Stimulated activated CD4-positive, alpha-beta T cell treated with anti-CD3 and anti-CD28 coated beads, TNF-alpha, amount 100 ng/mL, for 4 hours (primary cell): ENCODE measurements at places on chromosomes 4 and X.

GRCh38 chr4:135191596-135191995 is 990.0 kb upstream of the PABPC4L start:
- DNase-seq: no peak

DNA sequence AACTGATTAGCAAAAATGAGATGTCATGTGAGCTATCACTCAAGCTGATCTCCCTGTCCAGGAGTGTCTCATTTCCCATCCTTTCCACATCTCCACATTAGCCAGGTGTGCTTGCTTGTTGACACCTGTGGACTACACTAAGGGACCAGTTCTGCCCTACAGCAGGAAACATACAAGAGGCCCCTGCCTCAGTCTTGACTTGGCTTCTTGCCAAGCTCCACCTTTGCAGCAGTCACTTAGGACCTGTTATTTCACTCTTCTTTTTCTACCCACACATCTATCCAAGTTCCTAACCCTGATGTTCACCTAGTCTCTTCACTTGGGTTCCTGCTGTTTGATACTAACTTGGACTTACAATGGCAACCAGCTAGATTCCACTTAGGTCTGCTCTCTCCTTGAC is 13.2 kb downstream of the FRMD7 start:
- DNase-seq: no peak

- DNase-seq: no peak
Observed at GRCh38 chrX:107978707-107979307, 3.4 kb downstream of the TEX13B start.

DNA sequence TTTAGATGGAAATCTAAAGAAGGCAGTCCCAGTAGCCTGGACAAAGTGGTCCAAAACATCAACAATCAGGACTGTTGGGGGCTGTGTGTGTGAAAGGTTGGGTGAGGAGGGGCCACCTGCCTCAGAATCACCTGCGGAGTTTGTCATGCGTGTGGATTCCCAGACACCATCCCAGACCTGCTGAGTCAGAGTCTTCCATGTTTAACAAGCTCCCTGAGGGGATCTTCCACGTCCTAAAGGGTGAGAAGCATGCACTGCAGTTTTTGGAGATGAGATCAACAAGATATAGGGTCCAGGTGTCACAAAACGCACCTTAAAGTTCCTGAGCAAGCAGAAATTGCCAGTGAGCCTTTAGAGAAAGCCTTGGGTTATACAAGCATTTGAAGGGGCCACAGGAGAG is 207.0 kb upstream of the FAM9B start:
- no peak for DNase-seq

DNA sequence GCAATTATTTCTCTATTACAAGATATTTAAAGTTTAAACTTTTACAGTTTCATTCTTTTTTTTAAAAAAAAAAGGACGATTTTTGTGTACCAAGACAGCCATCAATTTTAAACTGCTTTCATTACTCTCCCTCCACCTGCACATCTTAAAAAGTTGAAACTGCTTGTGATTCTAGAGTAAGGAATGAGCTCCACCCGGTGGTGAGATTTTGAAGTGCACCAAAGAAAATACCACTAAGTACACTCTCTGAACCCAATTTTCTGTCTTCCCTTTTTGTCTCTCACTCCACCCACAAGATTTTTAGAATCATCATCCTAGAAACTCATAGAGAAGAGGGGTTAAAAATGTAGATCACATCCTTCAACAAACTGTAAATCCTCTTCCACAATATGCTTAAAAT is 91.3 kb upstream of the WDR44 start:
- DNase-seq: no peak

DNA sequence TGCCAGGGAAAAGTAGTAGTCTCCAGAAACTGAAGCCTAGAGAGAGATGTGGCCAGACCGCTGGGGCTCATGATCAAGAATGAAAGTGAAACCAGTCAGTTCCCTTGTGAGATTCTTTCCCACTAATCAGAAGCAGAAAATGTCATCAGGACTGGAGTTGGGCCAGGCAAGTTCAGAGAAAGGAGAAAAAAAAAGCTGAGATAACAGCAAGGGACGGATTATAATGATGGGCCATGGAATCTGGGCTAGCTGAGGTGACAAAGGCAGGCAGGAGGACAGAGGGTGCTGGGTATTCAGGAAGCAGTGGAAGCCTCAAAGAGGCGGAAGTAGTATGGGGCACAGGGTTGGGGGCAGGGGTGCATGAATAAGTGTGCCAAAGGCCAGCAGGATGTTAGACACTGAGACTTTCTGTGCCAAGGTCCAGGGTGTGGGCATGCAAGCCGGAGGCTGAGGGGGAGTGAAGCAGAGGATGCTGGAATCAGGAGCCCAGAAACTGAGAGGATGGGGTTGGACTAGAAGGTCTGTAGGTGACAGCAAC is 2.5 kb downstream of the CXorf38 start:
- no peak for DNase-seq

DNA sequence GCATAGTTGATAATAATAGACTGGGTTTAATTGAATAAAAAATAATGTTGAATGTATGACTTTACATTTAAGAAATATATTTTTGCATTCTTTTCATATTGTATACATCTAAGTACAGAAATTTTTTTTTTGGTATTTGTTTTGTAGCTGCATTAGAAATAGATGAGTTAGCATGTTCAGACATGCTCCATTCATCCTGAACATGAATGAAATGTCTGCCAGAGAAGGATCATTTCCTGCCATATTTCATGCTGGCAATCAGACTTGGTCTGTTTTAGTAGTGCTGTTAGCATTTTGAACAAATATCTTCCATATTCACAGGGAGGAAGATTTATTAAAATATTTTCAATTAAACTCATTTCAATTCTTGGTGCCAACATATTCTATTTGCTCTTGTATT is 98.9 kb downstream of the FRMPD4 start:
- DNase-seq: no peak

DNA sequence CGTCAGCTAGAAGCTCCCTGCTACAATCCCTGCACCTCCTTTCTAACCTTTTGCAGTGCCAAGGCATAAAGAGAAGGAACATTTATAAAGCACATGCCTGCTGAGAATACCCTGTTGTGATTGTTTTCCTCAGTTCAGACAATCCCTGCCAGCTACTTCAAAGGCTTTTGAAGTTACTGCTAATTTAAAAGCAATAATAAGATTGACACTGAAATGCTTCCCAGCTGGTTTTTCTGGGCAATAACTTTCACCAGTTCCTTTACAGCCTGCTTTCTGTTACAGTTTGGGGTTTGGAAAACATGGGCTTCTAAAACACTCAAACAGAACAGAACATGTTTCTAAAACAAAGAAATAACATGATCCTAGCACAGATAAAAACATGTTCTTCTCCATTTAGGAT is 232.3 kb upstream of the CPEB2 start:
- DNase-seq: no peak

DNA sequence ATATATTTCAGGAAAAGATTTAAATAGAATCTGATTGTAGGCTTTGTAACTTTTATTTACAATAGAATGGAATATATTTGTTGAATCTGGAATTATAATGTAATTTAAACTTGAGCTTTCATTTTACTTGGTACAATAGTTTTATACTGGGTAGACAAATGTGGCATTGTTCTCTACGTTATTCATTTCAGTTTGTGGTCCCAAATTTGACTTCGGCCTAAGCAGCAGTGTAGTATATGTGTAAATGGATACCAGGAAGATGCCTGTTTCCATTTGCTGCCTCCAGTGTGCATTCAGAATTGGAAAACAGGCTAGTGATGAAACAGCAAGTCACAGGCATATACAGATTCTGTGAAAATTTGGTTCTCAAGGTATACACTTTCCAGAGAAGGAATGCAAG is 77.8 kb downstream of the CLDN22 start:
- no peak for DNase-seq

- no peak for DNase-seq
Observed at GRCh38 chr4:124243671-124244366, 468.7 kb downstream of the ANKRD50 start.

GRCh38 chr4:183284965-183285364 is 35.1 kb downstream of the CLDN22 start:
- no peak for DNase-seq

- DNase-seq: no peak
Observed at GRCh38 chrX:17501746-17502145, 126.7 kb downstream of the NHS start.

DNA sequence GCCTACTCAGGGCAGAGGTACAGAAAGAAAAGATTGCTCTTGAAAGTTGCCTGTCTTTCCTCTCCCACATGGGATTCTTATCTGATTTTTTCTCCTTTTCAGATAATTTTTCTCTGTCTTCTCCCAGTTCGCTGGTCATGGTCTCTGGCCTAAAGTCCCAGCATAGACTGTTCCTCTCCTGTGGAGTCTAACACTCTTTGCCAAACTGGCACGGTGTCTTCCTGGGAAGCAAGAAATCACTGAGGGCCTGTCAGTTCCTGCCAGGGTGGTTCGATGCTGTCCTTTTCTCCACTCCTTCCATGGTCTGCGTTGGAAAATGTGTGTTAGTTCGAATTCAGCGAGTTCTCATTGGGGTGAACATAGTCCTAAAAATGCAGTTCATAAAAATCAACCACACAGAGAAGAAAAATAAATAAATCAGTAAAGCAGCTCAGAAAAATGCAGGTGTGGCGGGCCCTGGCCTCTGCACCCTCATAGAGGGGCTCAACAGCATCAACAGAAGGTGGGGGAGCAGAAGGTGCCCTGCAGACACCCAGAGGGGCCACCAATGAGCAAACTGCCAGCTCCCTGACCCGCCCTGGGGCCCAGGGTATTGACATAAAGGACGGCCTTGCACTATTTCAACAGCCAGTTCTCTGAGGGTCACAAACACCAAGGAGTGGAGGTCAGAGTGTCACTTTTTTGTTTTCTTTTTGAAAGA is 2.1 kb downstream of the RGN start:
- no peak for DNase-seq
